Hematopoietic multipotent progenitor cell treated with erythropoietin and hydrocortisone succinate and interleukin-3 and kit ligand, for 8 days (in vitro differentiated cells): ENCODE measurements at places on chromosomes 4 and X.

DNA sequence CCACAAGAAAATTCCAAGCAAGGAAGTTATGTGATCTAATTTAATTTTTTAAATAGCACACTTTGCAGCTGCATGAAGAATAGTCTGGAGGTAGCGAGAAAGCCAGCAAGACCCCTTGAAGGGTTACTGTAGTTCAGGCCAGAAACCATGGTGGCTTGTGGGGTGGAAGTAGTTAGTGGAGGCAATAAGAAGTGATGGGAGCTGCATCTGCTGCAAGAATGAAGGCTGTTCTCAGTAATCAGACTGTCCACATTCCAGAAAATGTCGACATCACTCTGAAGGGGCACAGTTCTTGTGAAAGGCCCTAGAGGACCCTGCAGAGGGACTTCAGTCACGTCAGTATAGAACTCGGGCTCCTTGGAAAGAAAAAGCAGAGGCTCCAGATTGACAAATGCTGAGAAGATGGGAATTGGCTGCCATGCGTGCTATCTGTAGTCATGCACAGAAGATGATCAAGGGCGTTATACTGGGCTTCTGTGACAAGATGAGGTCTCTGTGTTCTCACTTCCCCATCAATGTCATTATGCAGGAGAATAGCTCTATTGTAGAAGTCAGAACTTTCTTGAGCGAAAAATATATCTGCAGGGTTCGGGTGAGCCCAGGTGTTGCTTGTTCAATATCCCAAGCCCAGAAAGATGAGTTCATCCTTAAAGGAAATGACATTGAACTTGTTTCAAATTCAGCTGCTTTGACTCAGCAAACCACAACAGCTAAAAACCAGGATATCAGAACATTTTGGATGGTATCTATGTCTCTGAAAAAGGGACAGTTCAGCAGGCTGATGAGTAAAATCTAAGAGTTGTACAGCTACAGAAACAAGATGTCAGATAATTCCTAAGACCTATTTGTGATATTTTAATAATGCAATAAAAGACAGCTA lies 254.2 kb downstream of the CBR4 start:
- no peak for DNase-seq

DNA sequence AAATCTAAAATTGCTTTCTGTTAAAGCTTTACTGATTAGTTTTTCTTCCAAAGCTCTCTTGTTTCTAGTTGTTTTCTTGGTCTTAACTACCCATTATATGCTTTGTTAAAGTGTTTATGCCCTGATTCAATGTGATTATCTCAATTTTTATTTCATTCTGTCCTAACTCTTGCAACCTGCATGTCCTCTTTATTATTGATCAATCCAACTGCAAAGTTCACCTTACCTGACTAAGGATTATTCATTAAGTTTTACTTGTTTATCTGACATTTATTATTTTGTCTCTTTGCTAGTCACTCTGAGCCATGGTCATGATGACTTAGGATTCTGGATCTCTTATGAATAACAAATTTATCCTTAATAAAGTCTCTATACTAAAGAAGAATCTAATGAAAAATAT lies 15.8 kb downstream of the UGT2B10 start:
- no peak for DNase-seq

GRCh38 chr4:167380964-167381363 lies 146.7 kb upstream of the SPOCK3 start:
- no peak for DNase-seq

DNA sequence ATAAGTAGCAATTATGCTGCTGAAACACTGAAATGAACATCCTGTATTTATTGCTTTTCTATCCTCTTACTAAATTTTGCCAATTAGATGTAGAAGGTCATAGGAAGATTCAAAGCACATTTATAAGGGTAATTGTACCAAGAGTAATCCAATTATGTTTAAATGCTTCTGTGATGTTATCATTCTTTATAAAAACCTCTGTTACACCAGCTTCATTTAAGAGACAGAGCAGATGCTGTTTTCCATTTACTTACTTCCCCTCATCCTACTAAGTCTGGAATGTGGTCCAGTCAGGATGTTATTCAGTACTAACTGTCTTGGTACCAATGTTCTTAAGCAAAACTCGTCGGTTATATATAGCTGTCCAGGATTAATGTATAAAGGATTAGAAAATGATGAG lies 539.6 kb downstream of the PDHA2 start:
- no peak for DNase-seq

GRCh38 chrX:54042609-54043021 lies 1.7 kb downstream of the PHF8 start:
- peak; percentile 60 for DNase-seq

DNA sequence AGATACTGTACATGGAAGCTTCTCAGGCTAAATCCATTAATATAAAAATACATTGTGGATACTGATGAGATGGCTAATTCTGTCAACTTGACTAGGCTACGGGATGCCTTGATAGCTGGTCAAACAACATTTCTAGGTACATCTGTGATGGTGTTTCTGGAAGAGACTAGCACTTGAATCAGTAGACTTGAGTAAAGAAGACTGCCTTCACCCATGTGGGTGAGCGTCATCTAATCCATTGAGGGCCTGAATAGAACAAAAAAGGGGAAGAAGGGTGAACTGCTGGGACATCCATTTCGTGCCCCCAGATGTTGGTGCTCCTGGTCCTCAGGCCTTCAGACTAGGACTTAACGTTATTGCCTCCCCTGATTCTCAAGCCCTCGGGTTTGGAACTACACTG lies 3.7 kb upstream of the SRP72 start:
- no peak for DNase-seq

DNA sequence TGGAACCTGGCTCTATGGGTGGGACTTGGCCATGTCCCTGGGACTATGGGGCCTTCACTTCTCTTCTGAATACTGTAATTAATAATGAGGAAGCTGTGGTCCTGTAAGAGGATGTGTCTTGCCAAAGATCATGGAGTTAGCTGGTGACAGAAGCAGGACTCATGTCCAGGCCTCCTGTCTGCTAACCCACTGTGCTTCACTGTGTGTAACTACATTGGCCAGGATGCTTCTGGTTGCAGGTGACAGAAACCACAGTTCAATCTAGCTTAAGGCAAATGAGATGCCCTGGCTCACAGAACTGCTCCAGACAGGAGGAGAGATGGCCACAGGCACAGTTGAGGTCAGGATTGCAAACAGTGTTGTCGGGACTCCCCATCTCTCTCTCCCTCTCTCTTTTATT lies 3.1 kb downstream of the MTMR1 start:
- DNase-seq: no peak

- DNase-seq: no peak
Observed at GRCh38 chrX:38216642-38217041, 4.0 kb downstream of the SRPX start.

- DNase-seq: no peak
Observed at GRCh38 chr4:182625193-182625592, 292.0 kb downstream of the DCTD start.

DNA sequence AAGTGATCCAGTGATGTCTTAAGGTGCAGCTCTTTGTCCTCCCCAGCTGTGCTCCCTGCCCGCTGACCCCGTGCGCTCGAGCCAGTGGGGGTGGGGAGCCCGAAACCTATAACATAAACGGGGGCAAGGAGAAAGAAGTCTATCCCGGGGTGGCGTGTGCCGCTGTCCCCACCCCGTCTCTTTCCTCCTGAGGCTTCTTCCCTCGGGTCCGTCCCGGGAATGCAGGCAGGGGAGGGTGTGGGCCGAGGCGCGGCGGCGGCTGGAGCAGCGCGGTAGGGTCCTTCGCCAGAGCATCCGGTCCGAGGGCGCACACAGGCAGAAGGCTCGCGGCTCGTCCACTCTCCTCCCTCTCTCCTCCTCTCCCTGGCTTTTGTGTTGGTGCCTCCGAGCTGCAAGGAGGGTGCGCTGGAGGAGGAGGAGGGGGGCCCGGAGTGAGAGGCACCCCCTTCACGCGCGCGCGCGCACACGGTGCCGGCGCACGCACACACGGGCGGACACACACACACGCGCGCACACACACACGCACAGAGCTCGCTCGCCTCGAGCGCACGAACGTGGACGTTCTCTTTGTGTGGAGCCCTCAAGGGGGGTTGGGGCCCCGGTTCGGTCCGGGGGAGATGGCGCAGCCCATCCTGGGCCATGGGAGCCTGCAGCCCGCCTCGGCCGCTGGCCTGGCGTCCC lies at the start of gene RAB33A:
TSS of gene RAB33A (plus strand) at position 517 of the 681 bp plus-strand sequence. CDS start at position 618, 101 bp downstream.
- peak; percentile 7 for DNase-seq
